ENCODE measurements at places on chromosomes 2 and 18.

DNA sequence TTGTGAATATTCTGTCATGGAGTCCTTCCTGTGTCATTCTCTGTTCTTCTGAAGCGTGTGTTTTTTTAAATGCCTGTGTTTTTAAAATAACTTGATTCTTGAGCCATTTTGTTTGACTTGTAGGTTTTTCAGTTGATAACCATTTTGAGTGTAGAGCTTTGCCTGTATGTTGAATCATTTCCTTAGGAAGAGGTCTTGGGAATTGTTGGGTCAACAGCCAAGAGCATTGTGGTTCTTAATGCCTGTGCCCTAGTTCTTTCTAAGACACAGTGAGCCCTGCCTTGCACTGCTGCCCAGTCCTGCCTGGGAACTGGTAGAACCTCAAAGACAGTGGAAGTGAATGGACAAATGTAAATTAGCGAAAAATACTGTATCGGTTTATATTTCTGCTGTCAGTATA is 25.9 kb downstream of the RAB12 start:
- DNase-seq: no peak

DNA sequence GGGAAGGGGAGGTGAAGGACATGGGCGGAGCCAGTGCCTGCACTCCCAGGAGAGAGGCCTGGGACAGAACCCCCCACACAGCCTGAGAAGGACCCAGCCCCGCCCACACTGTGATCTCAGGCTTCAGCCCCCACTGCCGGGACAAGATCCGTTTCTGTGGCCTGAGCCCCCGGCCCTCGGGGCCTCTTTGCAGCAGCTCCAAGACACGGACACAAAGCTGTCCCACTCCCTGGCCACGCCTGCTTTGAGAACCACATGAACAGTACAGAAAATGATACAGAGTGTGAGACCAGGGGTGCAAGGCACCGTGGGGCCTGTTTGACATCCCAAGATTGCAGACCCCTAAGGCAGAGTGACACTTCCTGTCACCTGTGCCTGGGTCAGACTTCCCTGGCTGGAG is 74.5 kb downstream of the TWIST2 start:
- DNase-seq: no peak

GRCh38 chr2:147739508-147739907 is 105.3 kb upstream of the ACVR2A start:
- no peak for DNase-seq

GRCh38 chr2:233481368-233482142 is 85.0 kb downstream of the USP40 start:
- DNase-seq: no peak

- DNase-seq: no peak
Measured at GRCh38 chr2:160581035-160581434, 87.4 kb upstream of the RBMS1 start.

DNA sequence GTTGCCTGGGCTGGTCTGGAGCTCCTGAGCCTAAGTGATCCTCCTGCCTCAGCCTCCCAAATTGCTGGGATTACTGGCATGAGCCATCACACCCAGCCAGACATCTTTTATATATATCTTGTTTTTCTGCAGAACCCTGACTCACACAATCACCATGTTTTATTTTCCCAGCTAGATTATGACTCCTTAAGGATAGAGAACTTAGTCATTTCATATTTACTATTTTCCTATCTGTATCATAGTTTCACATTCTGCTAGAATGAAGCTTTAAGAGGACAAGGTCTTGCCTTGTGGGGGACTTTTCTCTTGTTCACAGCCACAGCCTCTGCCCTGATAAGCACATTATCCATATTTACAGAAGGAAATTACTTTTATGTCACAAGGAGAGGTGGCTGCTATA is 73.9 kb downstream of the LBH start:
- no peak for DNase-seq

DNA sequence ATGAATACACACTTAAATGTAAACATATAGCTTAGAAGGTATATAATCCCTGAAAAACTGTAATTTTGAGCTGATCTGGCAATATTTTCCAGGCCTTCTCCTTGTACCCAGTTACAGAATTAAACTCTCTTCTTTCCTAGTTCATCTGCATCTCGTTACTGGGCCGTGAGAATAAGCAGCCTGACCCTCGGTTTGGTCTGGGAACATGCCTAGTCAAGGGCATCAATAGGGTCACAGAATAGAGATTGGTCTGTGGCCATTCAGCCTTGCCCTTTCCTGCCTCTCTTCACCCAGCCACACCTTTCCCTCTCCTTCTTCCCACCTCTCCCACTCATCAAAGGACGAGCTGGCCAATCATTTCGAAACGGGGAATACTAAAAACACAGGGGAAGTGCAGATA is 27.3 kb downstream of the SULT1C2 start:
- DNase-seq: no peak

DNA sequence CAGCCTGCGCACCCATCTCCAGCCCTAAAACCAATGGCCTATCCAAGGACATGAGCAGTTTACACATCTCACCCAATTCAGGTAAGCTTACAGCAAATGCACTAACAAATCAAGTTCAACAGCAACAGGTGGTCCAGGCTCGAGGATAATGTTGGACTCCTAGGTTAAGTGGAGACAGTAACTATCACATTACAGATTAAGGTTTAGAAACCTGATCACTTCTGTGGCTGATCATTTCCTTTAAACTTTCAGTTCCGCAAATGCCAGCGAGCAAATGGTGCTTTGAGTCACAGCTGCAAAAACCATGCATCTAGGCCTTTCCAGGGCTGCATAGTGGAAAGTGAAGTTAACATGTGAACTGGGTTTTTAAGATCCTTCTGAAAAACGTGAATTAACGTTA is 259.4 kb downstream of the GBX2 start:
- no peak for DNase-seq

DNA sequence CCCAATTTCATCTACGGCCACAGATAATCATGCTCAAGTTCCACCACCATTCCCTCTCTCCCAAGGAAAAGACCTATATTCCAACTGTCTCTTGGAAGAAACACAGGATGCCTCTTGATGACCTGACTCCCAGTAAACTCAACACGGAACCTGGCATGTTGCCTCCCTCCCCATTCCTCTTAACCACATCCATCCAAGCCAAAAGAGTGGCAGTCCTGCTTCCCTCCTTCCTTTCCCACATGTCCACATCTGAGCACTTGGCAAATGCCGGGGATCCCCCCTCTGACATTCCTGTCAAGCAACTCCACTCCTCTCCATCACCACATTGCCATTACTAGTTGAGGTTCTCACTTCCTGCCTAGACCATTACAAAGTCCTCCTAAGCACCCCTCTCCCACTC is 49.4 kb downstream of the PID1 start:
- no peak for DNase-seq

GRCh38 chr18:49563701-49564517 is 2.1 kb downstream of the LIPG start:
- no peak for DNase-seq

DNA sequence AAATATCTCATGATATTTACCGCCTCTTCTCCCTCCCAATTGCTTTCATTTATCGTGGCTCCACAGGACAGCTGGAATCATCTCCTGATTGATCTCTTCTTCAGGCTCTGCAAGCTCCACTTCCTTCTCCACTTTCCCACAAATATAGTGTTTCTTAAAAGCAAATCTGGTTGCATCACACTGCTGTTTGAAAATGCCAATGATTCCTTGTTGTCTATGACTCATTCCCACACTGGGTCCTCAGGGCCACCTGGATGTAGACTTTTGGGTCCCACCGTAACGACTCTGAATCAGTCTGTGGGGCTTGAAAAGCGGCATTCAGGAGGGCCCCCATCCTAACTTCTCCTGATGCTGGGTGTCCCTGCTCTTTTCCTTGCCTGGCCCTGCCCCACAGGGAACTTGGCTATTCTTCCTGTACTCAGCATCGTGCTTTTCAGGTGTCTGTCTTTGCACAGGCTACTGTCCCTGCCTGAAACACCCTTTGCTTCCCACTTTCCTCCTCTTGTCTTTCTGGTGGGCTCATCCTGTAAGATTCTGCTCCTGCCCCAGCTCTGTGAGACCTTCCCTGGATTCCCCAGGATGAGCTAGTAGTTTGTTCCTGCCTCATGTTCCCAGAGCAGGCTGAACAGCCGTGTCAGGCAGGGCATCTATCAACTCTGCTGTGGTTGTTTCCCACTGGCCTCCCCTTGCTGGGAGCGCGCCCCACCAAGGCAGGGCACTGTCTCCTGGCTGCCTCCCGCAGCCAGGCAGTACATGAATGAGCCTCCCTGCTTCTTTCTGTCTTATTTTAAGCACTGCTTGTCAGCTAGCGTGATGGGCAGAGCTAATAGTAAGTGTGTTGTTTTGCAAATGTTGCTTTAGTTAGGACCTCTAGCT is 111.9 kb downstream of the KCTD1 start:
- peak; percentile 65 for DNase-seq

- no peak for DNase-seq
Measured at GRCh38 chr2:207149249-207150213, 16.2 kb downstream of the KLF7 start.
